ENCODE measurements at places on chromosomes 2 and 18. TPM values are rescaled to one million over a fixed set of nuclear protein-coding genes. Genes with fewer than 3 reads are reported as not detected.

Gene UNC80
- total RNA-seq = not detected

Gene GAREM2
- 1.9 TPM for total RNA-seq

DNA sequence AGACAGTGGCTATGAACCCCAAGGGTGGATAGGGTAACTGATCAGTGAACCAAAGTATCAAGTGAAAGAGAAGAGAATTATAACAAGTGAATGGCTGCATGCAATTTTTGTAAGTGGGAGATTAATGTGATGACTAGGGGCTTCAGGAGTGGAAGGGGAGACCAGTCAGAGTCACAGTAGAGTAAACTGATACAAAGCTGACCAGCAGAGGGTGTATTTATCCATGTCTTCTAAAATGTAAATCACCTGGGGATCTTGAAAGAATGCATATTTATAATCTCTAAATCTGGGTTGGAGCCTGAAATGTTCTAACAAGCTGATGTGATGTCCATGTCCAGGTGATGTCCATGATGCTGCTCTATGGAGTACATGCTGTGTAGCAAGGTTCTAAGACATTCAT is 1351.3 kb upstream of the CHAC2 start:
- DNase-seq = no peak

DNA sequence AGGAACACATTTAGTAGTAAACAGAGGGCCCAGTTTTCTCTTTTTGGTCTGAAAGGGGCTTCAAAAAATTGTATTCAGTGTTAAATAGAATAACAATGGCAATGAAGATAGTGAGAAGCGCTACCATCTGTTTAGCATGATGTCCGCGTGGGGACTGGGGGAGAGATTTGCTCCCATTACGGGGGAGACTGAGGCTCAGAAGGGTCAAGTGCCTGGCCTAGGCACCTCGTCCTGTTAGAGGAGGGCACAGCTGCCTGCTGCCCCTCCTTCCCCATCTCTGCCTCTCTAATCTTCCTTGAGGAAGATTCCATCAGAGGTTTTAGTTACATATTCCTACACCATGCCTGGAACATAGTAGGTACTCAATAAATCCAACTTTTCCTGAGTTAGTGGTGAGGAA is 10.1 kb upstream of the TMEM185B start:
- DNase-seq = no peak

DNA sequence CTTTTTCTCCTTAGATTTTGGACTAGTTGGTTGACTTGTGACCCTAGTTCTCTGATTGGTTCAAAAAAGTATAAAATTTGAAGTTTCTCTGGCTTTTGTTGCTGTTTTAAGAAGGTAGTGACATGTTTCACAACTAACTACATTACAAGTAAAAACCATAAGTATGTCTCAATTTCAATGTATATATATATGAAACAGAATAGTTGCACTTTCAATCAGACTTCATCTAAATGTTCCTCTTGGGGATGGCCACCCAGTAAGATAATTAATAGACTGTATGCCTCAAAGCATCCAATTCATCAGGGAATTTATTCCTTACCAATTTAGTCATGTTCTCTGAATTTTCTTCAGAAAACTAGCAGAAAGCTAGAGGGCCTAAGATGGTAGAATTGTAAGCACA is 259.7 kb downstream of the RPRM start:
- no peak for DNase-seq

Gene CHRND
- not detected for total RNA-seq

Gene LDLRAD4
- total RNA-seq = under 0.01 TPM

All from epithelial cell of proximal tubule (primary cell).